ENCODE measurements at places on chromosomes 5 and 9.

DNA sequence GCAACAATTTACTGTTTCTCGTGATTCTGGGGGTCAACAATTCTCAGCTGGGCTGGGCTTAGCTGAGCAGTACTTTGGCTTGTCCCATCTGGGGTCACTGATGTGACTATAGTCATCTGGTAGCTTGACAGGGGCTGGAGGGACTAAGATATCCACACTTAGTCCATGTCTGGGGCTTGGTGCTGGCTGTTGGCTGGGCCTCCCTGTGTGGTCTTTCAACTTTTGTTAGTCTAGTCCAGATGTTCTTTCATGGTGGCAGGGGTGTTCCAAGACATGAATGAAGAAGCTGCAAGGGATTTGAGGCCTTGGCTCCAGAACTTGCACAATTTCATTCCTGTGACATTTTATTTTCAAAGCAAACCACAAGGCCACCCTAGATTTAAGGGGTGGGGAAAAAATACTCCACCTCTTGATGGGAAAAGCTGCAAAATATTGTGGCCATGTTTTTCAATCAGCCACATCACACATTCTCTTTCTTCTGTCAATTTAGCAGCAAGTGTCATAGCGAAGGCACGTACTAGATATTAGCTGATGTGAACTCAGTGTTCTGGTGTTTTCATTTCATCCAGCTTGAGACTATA is 59.2 kb downstream of the TSSK1B start:
- DNase-seq: no peak

- DNase-seq: no peak
Measured at GRCh38 chr9:105148328-105149006, 96.0 kb upstream of the SLC44A1 start.

DNA sequence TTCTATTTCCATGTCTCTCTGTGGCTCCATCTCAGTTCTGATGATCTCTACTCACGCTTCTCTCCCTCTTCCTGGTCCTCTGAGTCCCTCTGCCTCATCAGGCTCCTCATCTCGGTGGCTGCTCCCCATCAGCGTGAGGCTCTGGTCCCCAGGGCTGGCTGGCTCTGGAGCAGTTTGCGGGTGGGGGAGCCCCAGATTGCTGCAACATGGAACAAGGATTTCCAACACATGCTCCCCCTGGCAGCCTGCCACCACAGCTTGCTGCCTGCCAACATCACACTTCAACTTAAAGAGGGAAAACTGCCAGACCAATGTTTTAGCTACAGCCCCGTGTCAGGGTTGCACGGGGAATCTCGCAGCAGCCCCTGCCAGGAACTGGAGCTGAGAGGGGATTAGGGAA is 77.2 kb upstream of the NEK6 start:
- peak; percentile 40 for DNase-seq

DNA sequence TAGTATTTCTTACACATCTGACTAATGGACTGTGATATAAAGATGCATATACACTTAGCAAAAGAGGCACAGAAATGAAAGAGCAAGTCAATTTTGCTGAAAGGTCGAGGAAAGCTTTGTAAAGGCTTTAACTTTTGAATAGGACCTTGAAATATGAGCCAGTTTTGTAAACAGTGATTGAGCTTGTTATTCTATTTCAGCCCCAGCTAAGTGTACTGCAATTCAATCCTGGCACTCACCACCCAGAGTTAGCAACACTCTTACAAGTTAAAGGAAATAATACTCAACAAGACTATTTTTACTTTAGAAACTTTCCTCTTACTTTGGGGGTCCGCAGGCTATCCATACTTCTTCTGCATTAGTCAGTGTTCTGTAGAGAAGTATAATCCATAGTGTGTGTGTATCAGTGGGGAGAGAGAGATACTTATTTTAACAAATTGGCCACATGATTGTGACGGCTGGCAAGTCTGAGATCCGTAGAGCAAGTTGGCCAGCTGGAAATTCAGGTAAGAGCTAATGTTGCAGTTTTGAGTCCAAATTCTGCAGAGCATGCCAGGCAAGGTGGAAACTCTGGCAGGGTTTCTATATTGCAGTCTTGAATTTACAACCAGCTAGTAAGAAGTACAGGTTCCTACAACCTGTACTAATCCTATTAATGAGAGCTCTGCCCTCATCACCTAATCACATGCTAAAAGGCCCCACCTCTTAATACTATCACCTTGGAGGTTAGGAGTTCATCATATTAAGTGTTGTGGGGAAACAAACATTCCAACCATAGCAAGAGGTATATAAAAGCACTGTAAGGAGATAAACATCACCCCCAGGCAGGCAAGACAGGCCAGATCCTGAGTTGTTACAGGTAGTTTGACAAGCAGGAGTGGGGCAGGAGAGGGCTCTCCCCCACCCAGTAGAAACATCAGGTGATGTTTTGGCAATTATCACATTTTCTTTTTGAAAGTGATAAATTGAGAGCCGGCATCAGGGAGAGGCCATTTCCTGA is 33.6 kb downstream of the IL7R start:
- DNase-seq: no peak

DNA sequence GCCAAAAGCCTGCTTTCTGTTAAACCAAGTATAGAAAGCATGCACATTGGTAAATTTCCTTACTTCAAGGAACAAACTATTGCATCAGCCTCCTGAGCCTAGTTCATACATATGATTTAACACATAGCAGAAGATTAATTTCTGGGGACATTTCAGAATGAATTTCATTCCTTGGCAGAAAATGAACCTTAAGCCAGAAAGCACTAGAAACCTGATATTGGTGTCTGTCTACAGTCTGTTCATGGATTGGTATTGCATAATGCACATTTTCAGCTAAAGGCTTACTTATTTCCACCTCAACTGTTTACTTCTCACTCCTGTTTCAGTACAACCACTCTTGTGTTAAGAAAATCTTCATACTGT is 1471.8 kb upstream of the NUDT12 start:
- peak; percentile 12 for DNase-seq

- DNase-seq: no peak
Measured at GRCh38 chr9:21967702-21968101, 26.5 kb downstream of the CDKN2A start.

- DNase-seq: no peak
Measured at GRCh38 chr5:143585970-143586369, 182.5 kb upstream of the NR3C1 start.

DNA sequence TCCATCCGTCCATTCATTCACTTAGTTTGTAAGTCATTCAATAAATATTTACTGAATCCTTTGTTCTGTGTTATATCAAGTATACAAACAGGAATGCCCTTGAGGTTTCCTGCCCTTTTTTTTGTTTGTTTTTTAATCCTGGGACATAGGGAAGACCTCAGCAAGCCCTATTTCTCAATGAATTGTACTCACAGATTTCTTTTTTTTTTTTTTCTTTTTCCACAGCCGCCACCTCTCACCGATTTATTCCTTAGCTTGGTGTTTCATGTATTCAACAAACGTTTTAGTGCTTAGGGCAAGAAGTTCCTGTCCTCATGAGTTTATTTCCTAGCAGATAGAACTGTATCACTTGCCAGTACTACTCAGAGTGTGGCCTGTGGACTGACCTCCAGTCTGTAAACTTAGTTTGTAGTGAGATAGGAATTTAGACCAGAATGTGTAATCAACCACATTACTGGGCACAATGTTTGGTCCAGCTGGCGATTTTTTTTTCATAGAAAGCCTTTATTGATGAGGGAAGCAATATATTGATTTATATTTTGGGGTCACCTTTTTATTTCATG is 35.4 kb upstream of the C5orf47 start:
- DNase-seq: peak; percentile 63

DNA sequence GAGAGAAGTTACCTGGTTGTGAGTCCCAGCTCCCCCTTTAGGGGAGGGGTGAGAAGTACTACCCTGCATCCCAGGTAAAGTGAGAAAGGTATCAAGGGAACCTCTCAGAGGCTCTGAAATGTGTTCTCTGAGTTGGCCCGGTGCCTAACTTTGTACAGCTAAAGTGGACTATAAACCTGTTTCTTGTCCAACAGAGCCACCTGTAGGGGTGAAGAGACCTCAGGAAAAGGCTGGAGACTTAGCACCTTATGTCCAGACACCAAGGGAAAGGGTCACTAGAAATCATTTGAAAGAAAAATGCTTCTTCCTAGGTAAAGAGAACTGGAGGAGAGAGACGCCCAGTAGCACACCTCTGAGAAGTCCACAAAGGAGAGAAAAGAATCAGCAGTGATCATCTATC is 108.3 kb upstream of the KIF2A start:
- no peak for DNase-seq

DNA sequence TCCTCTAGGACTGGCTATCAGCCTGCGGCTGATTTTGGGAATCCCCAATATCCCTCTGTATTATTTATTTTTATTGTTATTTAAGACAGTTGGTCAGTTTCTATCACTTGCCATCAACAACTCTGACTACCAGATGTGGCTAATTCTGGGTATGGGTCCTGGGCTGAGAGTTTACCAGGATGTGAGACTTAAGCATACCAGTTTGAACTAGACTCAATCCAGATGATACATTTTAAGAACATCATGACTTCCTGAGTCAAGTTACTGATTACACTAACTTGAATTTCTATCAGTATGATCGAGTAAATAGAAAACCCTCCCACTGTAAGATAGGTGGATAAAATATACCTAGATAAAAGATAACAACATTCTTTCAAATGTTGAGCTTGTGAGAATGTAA is 634.0 kb downstream of the MAT2B start:
- no peak for DNase-seq

DNA sequence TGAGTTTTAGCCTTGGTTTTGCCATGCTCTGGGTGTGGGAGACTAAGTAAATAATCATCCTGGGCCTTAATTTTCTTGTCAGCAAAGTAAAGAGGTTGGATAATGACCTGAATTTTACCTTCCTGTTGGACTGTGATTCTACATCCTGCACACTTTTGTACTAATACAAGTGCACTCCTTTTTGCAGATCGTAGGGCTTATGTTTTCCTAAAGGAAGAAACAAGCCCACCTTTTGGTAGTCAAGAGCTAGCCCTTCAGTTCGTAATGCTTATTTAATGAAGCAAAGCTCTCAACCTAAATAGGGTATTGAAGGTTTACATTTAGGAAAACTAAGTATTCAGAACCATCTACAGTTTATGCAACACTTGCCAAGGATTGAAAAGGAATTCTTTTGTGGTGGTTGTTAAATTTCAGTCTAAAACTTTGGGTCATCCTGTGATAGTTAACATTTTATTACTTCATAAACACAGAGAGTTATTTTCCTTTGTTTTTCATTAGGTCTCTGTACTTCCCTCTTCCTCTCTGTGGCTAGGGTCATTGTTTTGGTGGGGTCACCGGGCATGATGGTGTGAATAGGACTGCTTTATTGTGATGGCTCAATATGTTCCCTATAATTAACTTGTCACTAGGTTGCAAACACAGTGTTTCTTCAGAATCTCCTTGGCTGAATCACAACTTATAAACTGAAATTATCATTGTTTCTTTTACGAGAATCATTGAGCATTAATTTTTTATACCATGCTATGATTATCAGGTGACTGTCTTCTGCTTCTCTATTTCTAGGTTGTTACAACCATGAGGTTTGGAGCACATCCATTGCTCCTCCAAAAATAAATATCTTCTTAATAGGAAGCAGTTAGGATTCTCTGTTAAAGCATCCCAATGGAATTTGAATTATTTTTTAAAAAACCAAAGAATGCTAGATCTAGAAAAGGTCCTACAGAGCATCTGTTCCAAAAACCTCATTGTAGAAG is 28.5 kb downstream of the SPINK5 start:
- no peak for DNase-seq

DNA sequence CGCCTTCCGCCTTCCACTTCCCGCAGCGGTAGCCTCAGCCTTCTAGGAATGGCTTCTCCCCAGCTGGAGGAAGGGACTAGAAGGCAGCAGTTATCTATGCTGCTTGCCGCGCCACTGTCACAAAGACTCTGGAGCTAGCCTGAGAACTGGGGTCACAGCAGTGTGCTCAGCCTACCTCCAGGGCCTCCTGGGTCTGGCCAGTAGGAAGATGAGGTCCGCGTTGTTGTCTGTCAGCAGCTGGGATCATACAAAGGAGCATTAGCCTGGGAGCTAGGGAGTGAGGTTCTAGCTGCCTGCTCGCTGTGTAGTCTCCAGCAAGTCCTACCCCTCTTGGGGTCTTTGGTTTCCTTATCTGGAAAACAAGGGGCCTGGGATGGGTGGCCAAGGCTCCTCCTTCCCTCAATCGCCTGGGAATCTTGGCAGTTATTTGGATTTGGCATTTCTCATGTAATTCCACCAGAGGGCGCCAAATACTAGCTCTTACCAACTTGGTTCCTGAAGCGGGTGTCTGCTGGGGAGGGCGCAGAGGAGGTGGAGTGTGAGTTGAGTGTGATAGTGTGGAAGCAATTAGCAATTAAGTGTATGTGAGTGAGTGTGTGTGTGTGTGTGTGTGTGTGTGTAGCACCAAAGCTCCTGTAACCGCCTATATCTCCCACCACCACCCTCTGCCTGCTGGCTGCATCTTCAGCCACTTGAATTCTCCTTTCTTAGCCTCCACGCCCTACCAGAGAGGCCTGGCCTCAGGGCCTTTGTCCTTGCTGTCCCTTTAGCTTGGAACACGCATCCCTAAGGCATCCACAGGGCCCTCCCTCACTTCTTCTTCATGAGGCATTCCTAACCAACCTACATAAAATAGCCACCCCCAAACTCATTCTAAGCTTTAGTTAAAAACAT is 97.1 kb downstream of the ENTREP1 start:
- DNase-seq: peak; percentile 47

- no peak for DNase-seq
Measured at GRCh38 chr5:126987271-126987899, 43.0 kb downstream of the MARCHF3 start.

DNA sequence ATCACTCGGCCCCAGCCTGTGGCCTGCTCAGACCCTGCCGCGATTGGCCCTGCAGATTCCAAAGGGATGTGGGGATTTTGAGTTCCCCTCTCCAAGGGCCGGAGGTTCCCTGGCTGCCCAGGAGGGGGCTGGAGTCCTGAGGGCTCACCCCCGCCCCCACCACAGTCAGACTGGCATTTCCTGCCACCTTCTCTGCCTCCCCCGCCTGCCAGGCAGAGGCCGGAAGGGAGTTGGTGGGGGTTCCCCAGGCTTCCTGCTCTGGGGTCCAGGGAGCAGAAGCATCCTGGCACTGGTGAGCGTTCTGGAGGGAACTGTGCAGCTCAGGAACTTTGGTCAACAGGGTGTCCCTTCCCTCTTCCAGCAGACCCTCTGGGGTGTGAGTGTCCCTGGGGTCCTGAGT is 70.6 kb downstream of the RXRA start:
- DNase-seq: no peak

- no peak for DNase-seq
Measured at GRCh38 chr5:151082282-151082902, 1.6 kb upstream of the TNIP1 start.

- DNase-seq: no peak
Measured at GRCh38 chr5:133026664-133027153, 360 bp upstream of the ZCCHC10 start.

- no peak for DNase-seq
Measured at GRCh38 chr9:137738703-137739102, 119.9 kb downstream of the EHMT1 start.

- DNase-seq: no peak
Measured at GRCh38 chr9:110048976-110049698, 158.8 kb downstream of the C9orf152 start.

DNA sequence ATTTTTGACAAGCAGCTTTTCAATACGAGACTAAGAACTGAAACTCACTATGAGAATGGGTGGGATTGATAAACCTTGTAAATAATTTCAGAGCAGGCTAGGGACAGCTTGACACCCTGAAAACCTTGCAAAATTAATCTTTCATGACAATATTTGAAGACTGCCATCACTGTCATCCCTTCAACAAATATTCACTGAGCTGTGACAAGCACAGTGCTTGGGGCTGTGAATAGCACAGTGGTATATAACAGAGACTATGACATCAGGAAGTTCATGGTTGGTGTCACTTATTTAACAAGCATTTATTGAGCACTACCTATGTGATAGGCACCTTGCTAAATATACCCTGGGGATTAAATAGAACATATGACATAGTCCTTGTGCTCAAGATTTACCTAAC is 741.0 kb upstream of the RIOK2 start:
- no peak for DNase-seq

- no peak for DNase-seq
Measured at GRCh38 chr5:80125022-80125961, 90.1 kb downstream of the THBS4 start.
